A549 treated with DMSO at 1 μM for 4 hours (cell line): ENCODE measurements at places on chromosomes 12 and 14. TPM values are rescaled to one million over a fixed set of nuclear protein-coding genes. Genes with fewer than 3 reads are reported as not detected.

ANKRD9 gene
- 4.7 to 10.7 TPM (median 8.9 TPM) in 5 replicates for total RNA-seq

RNASE7 gene
- total RNA-seq: not detected in 5 replicates

KRT77 gene
- not detected in 5 replicates for total RNA-seq

CCDC88C gene
- 5.2 to 7.1 TPM (median 6.4 TPM) in 5 replicates for total RNA-seq

GDF3 gene
- not detected in 5 replicates for total RNA-seq

CIROP gene
- not detected in 5 replicates for total RNA-seq

HOXC9 gene
- 7.6 to 12.5 TPM (median 11.6 TPM) in 5 replicates for total RNA-seq

CCDC85C gene
- total RNA-seq: 42.5 to 46.5 TPM (median 44.2 TPM) in 5 replicates

C12orf54 gene
- not detected in 5 replicates for total RNA-seq

LYZ gene
- 0.26 to 1.7 TPM in 2 of 5 replicates, not detected in the others for total RNA-seq

RNU4-1 gene
- total RNA-seq: not detected in 5 replicates

KRT78 gene
- 0.07 to 0.19 TPM (median 0.16 TPM) in 3 of 5 replicates, not detected in the others for total RNA-seq

CMKLR1 gene
- total RNA-seq: not detected in 5 replicates

RFX4 gene
- not detected in 5 replicates for total RNA-seq

LMNTD1 gene
- total RNA-seq: not detected in 5 replicates

PIANP gene
- total RNA-seq: 0.58 to 1.6 TPM (median 0.96 TPM) in 5 replicates

C12orf42 gene
- not detected in 5 replicates for total RNA-seq

MAX gene
- total RNA-seq: 60.1 to 82.6 TPM (median 63.1 TPM) in 5 replicates

KSR2 gene
- total RNA-seq: 0.78 to 0.84 TPM (median 0.80 TPM) in 5 replicates

DACT1 gene
- 0.55 to 1.2 TPM (median 0.77 TPM) in 5 replicates for total RNA-seq

CTSG gene
- not detected in 5 replicates for total RNA-seq

DEPDC4 gene
- total RNA-seq: 1.3 to 2.0 TPM (median 1.4 TPM) in 5 replicates

ACSS3 gene
- total RNA-seq: 0.03 to 0.07 TPM in 2 of 5 replicates, not detected in the others

SLC41A2 gene
- 18.1 to 29.5 TPM (median 25.0 TPM) in 5 replicates for total RNA-seq

SLC22A17 gene
- 5.8 to 7.9 TPM (median 6.6 TPM) in 5 replicates for total RNA-seq

IFNG-AS1 gene
- not detected in 5 replicates for total RNA-seq

ARHGAP9 gene
- 0.11 to 0.69 TPM (median 0.43 TPM) in 5 replicates for total RNA-seq

PRH2 gene
- 0.37 TPM in 1 of 5 replicates, not detected in the others for total RNA-seq

NTF3 gene
- total RNA-seq: not detected in 5 replicates

DLGAP5 gene
- total RNA-seq: 28.5 to 38.1 TPM (median 36.4 TPM) in 5 replicates

FBLN5 gene
- 2.0 to 2.7 TPM (median 2.4 TPM) in 5 replicates for total RNA-seq

TTC6 gene
- total RNA-seq: 0.36 to 0.78 TPM (median 0.44 TPM) in 5 replicates

CNTN1 gene
- 47.5 to 73.5 TPM (median 65.4 TPM) in 5 replicates for total RNA-seq

ESRRB gene
- total RNA-seq: 0.20 to 0.36 TPM (median 0.20 TPM) in 5 replicates

LUM gene
- total RNA-seq: 0.13 to 0.46 TPM (median 0.19 TPM) in 5 replicates

TMEM30B gene
- 0.12 to 0.26 TPM (median 0.20 TPM) in 5 replicates for total RNA-seq

NPFF gene
- 0.17 TPM in 1 of 5 replicates, not detected in the others for total RNA-seq

CREBL2 gene
- total RNA-seq: 18.0 to 24.2 TPM (median 21.1 TPM) in 5 replicates

ANKS1B gene
- 0.49 to 1.1 TPM (median 0.57 TPM) in 5 replicates for total RNA-seq

PKP2 gene
- total RNA-seq: 2.2 to 2.9 TPM (median 2.2 TPM) in 5 replicates

SOS2 gene
- total RNA-seq: 8.5 to 13.8 TPM (median 12.6 TPM) in 5 replicates

PLD4 gene
- 0.05 to 0.17 TPM (median 0.10 TPM) in 4 of 5 replicates, not detected in the other for total RNA-seq

TAS2R7 gene
- not detected in 5 replicates for total RNA-seq
